ENCODE measurements at places on chromosomes 1 and 21.
A peak's percentile ranks its signal among the peaks of the same experiment; 100 is the strongest.

DNA sequence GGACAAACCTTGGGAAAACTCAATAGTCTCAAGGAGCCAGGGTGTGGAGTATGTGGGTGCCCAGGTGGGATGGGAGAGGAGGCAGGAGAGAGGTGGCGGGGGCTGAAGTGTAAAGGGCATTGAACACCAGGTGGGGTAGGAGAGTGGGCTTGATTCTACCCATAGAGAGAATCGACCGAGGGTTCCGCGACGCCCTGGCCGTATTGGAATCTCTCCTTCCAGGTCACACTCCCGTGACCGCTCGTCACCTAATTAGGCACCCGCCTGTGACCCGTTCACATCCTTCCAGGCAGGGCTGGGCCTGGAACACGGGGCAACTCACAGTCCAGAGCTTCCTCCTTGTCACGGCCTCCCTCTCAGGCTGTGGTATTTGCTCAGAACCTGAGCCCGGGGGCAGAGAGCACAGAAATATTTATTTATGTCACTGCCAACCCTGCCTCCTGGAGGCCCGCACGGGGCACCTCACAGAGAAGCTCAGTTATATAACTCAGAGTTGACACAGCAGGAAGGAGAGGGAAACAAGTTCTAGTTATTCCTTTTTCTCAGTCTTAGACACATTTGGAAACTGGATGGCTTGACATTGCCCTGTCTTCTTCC lies 12.0 kb downstream of the NCMAP start:
- no peak for DNase-seq
- H3K27ac ChIP-seq: no peak overlapping the region
- H3K4me3 ChIP-seq: no peak overlapping the region
- H3K27me3 ChIP-seq: no peaks in the 10 kb centered on the region
- no peaks in the 10 kb centered on the region for H3K36me3 ChIP-seq

DNA sequence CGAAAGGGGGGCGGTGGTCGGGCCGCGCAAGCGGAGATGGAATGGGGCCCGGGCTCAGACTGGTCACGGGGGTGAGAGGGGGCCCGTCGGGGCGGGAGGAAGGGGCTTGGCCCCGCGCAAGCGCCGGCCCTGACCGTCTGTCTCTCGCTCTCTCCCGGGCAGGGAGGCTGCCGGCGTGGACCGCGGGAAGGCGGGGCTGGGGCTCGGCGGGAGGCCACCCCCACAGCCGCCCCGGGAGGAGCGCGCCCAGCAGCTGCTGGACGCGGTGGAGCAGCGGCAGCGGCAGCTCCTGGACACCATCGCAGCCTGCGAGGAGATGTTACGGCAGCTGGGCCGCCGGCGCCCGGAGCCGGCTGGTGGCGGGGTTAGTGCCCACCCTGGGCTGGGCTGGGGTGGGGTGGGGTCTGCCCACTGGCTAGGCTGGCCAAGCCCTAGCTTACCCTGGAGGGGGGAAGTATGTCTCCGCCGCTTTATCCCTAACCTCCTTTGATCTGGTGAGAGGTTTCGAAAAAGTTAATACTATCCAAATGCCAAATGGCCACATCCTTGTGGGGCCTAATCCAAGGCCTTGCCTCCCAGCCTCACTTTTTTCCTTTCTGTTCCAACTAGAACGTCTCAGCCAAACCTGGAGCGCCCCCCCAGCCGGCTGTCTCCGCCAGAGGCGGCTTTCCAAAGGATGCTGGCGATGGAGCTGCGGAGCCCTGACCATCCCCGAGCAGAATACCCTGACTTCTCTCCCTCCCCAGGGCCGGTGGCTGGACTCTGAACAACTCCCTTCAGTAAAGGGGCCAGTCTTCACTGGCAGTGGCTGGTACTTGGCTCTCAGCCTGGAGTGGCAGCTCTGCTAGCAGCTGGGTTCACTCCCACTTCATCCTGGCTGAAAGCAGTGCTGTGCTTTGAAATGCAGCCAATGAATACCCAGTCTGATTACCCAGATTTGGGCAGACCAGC lies 636 bp upstream of the YRDC start:
- peak overlapping the region; percentile 44 for H3K27ac ChIP-seq
- H3K4me3 ChIP-seq: peak overlapping the region; percentile 79
- DNase-seq: peak; percentile 63

DNA sequence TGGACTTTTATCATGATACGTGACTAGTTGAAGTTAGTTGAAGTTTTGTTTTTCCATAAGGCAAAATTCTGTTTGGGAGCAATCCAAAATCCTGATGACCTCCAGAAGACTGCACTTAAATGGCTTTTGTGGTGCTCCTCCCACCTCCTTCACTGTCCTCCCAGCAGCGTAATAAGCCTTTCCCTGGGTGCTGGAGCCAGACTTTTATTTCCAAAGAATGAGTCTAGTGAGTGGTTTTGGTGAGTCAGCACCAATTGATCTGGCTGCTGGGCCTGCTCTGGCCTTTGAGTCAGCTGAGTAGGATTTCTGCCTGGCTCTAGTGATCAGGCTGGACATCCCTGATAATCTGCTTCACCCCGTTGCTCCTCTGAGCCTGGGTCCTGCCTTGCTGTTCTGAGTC lies 21.7 kb upstream of the KCND3 start:
- no peaks in the 10 kb centered on the region for H3K4me1 ChIP-seq
- H3K4me3 ChIP-seq: no peak overlapping the region
- no peak for DNase-seq
- no peak overlapping the region for H3K27ac ChIP-seq
- no peaks in the 10 kb centered on the region for H3K27me3 ChIP-seq

DNA sequence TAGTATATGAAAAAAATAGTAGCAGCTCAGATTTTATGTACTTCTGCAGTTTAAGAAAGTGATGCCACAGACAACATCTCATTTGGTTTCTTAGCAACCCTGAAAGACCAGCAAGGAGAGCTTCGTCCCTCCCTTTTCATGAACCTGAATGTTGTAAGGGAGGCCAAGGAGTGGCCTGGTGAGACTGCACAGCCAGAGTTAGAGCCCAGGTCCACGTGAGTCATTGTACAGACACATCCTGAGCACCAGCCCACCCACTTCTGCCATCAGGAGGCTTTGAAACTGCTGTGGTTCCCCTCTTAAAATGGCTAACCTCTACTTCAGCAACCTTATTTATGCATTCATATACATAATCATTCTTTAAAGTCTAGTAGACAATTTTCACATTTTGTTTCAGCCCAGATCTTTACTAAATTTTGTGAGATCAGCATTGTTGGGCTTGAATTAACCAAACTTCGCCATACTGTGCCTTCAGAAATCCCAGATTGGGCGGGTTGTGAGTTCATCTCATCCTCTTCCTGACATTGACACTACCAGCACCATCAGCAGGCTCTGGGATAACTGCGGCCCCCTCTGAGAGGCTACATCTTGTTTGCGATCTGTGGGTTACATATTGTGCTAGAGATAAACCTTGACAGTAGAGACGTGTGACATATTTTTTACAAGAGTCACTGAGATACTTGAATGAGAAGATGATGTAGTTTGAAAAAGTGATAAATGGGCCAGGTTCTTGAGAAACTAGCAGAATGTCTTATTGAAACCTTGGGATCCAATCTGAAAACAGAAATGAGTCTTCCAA lies 106.7 kb downstream of the CAMTA1 start:
- H3K27me3 ChIP-seq: no peaks in the 10 kb centered on the region
- no peak for DNase-seq
- H3K4me3 ChIP-seq: no peak overlapping the region
- no peak overlapping the region for H3K27ac ChIP-seq
- H3K4me1 ChIP-seq: no peaks in the 10 kb centered on the region

DNA sequence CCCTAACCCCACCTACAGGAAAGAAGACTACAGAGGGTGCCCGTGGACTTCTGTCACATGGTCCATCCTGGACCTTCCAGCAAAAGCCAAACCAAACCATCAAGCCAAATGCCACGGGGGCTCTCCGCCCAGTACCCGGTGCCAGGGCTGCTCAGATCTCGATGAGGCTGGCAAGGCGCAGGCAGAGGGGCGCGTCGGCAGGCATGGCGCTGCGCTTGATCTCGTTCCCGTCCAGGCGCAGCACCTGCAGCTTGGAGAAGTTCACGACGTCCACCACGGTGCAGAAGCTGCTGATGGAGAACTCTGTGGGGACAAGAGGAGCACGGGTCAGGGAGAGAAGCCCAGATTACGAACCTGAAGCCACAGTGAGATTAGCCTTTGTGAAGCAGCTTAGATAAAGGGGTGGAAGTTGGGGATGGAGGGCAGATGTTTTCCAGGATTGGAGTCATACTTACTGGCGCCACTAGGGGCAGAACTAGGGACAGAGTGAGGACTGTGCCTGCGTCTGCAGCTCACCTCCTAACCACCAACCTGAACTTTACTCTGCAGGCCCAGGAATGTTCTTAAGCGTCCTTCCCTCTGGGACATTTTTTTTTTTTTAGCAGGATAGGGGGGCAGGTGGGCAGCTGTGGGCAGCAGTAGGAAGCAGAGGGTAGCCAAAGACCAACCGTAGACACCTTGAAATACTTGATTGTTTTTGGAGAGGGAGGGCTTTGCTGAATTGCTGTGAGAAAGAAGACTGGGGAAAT lies 8.6 kb downstream of the FMOD start:
- H3K36me3 ChIP-seq: no peaks in the 10 kb centered on the region
- no peak overlapping the region for H3K27ac ChIP-seq
- H3K27me3 ChIP-seq: peaks cover 14% of the 10 kb centered on the region
- H3K4me1 ChIP-seq: peaks cover 11% of the 10 kb centered on the region

DNA sequence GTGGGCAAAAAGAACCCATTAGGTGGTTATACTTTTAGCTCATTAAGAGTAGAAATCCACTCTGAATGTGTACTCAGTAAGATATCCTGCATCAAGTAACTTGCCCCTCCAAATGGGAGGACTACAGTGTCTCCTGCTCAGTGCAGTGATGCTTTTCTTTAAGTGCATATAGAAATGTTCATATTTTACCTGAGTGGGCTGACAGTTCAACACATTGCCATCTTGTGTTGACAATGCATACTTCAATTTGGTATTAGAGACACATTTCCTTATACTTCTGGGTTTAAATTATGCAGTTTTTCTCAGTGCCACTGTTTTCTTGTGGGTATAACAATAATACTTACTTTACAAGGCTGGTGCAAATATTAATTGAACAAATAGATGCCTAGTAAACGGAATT lies 318.6 kb upstream of the TMPRSS15 start:
- H3K27ac ChIP-seq: no peak overlapping the region
- 0 out of 2 replicates have a peak, but pooled peaks cover 4% of the 10 kb centered on the region for H3K4me1 ChIP-seq
- no peak overlapping the region for H3K4me3 ChIP-seq

DNA sequence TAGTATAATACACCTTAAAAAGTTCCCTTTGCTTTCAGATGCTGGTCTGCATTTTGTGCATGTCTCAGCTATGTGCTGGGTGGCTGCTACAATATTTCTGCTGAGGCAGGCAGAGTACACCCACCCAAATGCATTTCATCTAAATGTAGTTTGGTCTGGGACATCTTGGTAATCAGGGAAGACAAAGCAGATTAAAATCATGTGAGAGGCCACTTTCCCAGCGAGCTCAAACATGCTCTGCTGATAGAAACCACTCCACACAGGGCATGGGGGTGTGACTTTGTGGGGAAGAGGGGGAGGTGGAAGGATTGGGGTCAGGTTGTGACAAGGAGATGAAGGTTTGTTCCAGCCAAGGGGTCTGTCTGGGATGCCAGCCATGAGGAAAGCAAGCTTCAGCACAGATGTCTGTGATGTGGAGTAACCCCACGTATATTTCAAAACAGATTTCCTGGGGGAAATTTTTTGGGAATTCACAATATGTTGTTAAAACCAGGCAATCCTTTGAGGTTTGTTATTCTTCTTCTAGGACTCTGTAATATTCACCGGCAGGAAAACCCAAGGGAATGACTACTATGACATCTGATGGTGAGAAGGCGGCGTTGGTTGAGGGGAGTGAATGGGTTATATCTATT lies 255.1 kb upstream of the FGGY start:
- DNase-seq: no peak
- H3K27me3 ChIP-seq: no peaks in the 10 kb centered on the region
- no peak overlapping the region for H3K4me3 ChIP-seq
- no peak overlapping the region for H3K27ac ChIP-seq
- peaks cover 8% of the 10 kb centered on the region for H3K4me1 ChIP-seq

DNA sequence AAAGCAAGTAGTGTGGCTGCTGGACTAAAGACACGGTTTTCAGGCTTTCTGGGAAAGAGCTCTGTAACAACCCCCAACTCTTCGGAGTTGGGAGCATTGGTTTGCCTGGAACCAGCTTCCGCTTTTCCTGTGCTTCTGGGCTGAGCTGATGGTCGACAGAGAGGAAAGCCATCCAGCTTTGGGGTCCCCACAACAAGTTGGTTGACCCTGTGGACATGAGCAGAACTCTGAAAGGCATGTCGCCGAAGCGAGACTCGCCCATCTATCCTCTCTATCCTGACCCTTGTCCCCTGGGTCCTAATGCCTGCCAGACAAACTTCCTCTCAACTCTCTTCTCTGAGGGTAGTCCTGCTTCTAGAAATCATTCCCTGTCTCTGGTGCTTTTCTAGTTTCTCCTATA lies 31.9 kb upstream of the FCGR2A start:
- DNase-seq: no peak
- no peaks in the 10 kb centered on the region for H3K4me1 ChIP-seq
- no peak overlapping the region for H3K27ac ChIP-seq
- no peaks in the 10 kb centered on the region for H3K27me3 ChIP-seq

- H3K4me1 ChIP-seq: no peaks in the 10 kb centered on the region
- no peak for DNase-seq
- no peak overlapping the region for H3K27ac ChIP-seq
- H3K27me3 ChIP-seq: no peaks in the 10 kb centered on the region
- no peaks in the 10 kb centered on the region for H3K36me3 ChIP-seq
These were observed 18.2 kb upstream of the CDCP2 start for GRCh38 chr1:54171016-54171415.

DNA sequence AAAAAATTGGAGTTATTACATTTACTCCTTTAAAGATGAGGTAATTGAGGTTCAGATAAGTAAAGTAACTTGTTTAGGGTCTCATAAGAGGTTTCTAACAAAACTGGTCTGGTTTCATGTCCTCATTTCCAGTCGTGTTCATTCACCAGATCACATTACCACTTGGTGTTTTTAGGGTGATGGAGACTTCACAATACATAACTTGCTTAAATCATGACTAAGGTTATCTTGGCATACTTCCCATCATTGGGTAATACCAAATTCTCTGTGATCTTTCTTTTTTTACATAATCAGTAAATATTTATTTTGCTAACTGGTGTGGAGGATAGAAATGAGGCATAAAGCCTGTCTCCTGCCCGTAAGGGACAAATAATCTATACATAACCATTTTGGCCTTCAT lies 31.6 kb upstream of the RPTN start:
- H3K4me1 ChIP-seq: 0 out of 2 replicates have a peak, but pooled peaks cover 6% of the 10 kb centered on the region
- H3K27ac ChIP-seq: no peak overlapping the region
- peaks cover 30% of the 10 kb centered on the region for H3K27me3 ChIP-seq
- H3K36me3 ChIP-seq: no peaks in the 10 kb centered on the region

- H3K27ac ChIP-seq: no peak overlapping the region
- no peak for DNase-seq
- no peak overlapping the region for H3K4me3 ChIP-seq
- no peaks in the 10 kb centered on the region for H3K4me1 ChIP-seq
- no peaks in the 10 kb centered on the region for H3K27me3 ChIP-seq
These were observed 30.3 kb downstream of the TSNAX start for GRCh38 chr1:231558708-231559185.

- H3K27ac ChIP-seq: no peak overlapping the region
- H3K36me3 ChIP-seq: no peaks in the 10 kb centered on the region
- DNase-seq: no peak
- H3K4me1 ChIP-seq: peaks cover 31% of the 10 kb centered on the region
- H3K4me3 ChIP-seq: no peak overlapping the region
These were observed 6.5 kb upstream of the CTSE start for GRCh38 chr1:206030191-206030590.
